Stimulated activated CD4-positive, alpha-beta T cell treated with anti-CD3 and anti-CD28 coated beads, Interleukin-2, amount 100 ng/mL, for 24 hours (primary cell): ENCODE measurements at places on chromosomes 3 and 15.

- DNase-seq = no peak
Measured at GRCh38 chr15:49075881-49076280, 29.6 kb upstream of the SECISBP2L start.

DNA sequence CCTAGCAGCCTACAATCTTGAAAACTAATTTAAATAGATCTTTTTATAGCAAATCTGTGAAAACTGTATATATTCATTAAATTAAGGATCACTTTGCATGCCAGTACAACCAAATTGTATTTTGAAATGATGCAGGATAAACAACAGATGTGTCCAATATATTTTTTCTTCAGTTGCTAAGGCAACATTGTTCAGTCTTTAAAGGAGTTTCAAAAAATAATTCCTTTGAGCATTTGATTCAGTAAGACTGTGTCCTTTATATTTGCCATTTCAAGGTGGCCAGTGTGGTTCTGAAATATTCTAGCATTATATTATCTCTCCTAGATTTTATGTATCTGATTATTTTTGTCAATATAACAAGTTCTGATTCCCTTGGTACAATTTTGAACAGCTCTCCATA lies 254.7 kb downstream of the PLOD2 start:
- no peak for DNase-seq

- no peak for DNase-seq
Measured at GRCh38 chr3:71061037-71061436, 522.5 kb downstream of the FOXP1 start.

DNA sequence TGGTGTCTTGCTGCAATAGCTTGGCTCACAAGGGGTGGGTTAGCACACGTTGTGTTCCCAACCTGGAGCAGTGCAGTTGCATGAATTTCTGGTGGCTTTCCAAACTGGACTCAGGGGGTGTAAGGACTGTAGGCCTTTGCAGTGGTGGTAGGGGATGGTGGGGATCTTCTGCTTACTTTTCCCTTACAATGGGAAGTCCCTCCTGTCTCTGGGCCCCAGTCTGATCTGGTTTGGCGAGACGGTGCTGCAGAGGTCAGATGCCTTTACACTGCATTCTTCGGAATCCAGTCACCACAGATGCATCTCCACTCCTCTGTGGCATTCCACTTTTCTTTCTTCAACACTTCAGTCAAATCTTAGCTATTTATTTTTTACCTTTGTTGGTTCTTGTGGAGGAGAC lies 132.1 kb downstream of the DOCK3 start:
- DNase-seq = no peak

- no peak for DNase-seq
Measured at GRCh38 chr3:32105291-32106131, 909 bp upstream of the GPD1L start.

DNA sequence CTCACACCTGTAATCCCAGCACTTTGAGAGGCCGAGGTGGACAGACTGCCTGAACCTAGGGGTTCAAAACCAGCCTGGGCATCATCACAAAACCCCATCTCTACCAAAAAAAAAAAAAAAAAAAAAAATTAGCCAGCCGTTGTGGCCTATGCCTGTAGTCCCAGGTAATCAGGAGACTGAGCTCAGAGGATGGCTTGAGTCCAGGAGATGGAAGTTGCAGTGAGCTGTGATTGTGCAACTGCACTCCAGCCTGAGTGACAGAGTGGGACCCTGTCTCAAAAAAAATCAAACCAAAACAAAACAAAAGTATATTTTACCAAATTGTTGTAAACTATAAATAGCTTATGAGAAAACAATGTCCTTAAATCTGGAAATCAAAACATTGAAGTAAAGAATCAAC lies 34.7 kb upstream of the UBP1 start:
- no peak for DNase-seq

DNA sequence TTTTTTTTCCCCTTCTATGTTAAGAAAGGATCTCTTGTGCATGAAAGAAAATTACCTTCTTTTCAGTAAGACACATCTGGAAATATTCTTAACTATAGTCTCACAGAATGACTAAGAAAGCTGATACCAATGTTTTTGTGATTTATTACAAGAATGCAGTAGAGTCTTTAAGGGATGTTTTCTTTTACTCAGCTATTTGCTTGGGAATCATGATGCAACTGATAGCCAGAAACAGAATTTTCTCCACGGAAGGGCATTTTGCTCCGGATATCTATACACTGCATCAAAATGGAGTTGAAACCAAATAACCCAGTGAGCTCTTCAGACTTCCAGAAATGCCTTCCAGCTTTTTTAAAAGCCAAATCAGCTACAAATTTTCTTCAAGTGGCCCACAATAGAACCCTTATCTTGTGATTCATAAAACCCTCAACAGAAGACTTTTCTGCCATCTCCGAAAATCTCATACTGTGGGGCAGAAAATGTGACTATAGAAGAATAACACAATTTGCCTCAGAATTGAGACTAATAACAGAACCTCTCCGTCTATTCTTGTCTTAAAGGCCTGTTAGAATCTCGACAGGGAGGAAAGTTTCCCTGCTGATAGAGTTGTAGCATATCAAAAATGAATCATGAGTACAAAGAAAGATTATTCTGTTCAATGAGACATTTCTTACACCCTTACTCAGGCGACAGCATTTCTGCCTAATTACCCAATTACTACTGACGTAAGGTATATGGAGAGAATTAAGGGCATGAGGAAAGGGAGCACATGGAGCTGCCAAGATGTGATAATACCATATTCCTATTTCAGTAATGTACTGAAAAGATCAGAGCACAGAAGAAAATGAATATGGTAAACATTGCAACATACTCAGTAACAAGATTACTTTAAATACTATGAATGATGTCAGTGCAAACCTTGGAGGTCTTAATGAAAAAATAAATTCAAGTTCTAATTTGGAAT lies 900.1 kb downstream of the ROBO1 start:
- no peak for DNase-seq

DNA sequence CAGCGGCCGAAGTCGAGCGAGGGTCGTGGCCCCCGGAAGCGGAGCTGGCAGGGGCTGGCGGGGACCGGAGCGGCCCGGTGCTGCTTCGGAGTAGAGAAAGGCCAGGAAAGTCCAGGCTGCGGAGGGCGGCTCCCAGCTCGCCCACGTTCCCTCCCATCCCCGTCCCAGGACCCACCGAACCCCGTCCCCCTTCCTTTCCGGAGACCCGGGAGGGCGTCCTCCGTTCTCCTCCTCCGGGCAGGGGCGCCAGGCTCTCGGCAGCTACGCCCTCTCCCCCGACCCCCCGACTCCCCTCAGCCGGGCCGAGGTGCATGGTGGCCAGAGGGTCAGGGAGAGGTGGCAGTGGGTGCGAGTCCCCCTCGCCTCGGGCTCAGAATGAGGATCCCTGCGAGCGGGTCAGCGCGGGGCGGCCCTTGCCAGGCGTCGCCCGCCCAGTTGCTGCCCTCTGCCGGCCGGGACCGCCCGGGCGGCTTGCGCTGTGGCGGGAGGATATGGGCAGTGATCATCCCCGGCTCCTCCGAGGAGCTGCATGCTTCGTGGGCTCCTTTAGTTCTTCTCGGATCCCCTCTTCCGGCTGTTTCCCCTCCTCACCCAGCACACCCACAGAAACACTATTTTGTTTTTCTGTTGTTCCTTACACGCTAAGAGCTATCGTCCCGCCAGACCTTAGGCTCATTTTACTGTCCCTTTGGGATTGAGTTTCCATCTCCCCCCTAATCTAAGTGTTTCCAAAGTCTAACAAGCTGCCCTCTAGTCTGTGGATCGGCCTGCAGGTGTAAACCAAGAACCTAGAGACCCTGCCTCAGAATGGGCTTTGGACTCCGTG lies 744 bp upstream of the ALDH1A2 start:
- DNase-seq = peak; percentile 69

GRCh38 chr3:29186131-29186599 lies 94.7 kb upstream of the RBMS3 start:
- no peak for DNase-seq

- DNase-seq = no peak
Measured at GRCh38 chr3:26102376-26102775, 312.5 kb downstream of the OXSM start.

GRCh38 chr3:120137548-120137947 lies 43.3 kb upstream of the GSK3B start:
- DNase-seq = no peak

GRCh38 chr15:26615927-26616302 lies 157.0 kb downstream of the GABRB3 start:
- DNase-seq = no peak

GRCh38 chr3:66592016-66592761 lies 91.4 kb upstream of the LRIG1 start:
- DNase-seq = no peak

DNA sequence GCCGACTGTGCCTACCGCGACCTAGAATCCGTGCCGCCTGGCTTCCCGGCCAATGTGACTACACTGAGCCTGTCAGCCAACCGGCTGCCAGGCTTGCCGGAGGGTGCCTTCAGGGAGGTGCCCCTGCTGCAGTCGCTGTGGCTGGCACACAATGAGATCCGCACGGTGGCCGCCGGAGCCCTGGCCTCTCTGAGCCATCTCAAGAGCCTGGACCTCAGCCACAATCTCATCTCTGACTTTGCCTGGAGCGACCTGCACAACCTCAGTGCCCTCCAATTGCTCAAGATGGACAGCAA lies 1.4 kb downstream of the ISLR start:
- DNase-seq = no peak

GRCh38 chr3:20648294-20648693 lies 462.3 kb upstream of the SGO1 start:
- DNase-seq = no peak

- DNase-seq = no peak
Measured at GRCh38 chr15:62075595-62076277, 9.0 kb downstream of the C2CD4A start.

DNA sequence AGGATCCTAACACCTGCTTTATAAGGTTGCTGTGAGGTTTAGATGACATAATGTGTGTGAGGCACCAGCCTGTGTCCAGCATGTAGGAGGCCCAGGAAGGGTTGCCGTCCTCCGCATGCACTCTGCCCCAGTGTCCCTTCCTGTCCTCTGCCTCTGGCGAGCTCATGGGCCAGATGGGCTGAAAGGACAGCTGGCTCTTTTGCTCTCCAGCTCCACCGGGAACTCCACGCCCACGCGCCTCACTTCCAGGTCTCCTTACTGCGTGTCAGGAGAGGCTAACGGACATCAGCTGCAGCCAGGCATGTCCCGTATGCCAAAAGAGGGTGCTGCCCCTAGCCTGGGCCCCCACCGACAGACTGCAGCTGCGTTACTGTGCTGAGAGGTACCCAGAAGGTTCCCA lies 12.2 kb downstream of the MUC20 start:
- DNase-seq = no peak

GRCh38 chr15:31295658-31296057 lies 31.0 kb upstream of the KLF13 start:
- DNase-seq = no peak

GRCh38 chr3:57727106-57727505 lies 29.0 kb upstream of the SLMAP start:
- DNase-seq = no peak

- no peak for DNase-seq
Measured at GRCh38 chr15:57235186-57235585, 141.1 kb upstream of the CGNL1 start.
